Hair follicular keratinocyte (primary cell): ENCODE measurements at places on chromosomes 7 and 10. TPM values are rescaled to one million over a fixed set of nuclear protein-coding genes. Genes with fewer than 3 reads are reported as not detected.

Gene RBP4
- total RNA-seq: not detected in 2 replicates

Gene LLCFC1
- total RNA-seq: not detected in 2 replicates

Gene TCAF2
- total RNA-seq: 0.16 and 0.72 TPM in 2 replicates

Gene VAX1
- not detected in 2 replicates for total RNA-seq

Gene HOXA4
- total RNA-seq: 1.6 TPM in 2 replicates

Gene TMEM178B
- under 0.01 TPM in 1 of 2 replicates, not detected in the other for total RNA-seq

Gene C10orf120
- not detected in 2 replicates for total RNA-seq

Gene PAOX
- total RNA-seq: 2.5 and 6.9 TPM in 2 replicates

Gene UTF1
- not detected in 2 replicates for total RNA-seq

Gene SLC39A12
- total RNA-seq: not detected in 2 replicates

Gene DDIT4
- 804 and 1,132 TPM in 2 replicates for total RNA-seq

Gene RAMP3
- not detected in 2 replicates for total RNA-seq
